ENCODE measurements at places on chromosomes 6 and 20.

DNA sequence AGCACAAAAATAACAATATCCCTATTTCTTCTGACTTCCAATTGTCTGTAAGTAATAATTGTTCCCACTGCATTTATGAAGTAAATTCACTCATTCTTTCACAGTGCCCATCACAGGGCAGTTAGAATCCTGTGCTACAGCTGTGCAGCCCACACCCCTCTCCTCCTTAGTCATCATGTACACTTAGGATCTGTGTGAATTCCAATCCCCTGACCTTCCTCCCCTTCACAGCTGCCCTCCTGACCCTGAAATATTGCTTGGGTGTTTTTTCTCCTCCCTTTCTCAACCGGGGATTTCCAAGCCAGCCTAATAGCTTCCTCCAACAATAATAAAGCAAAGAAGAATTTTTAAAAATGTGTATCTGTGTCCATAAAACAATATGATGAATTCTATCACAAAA lies 91.5 kb upstream of the BEND6 start:
- DNase-seq = no peak

DNA sequence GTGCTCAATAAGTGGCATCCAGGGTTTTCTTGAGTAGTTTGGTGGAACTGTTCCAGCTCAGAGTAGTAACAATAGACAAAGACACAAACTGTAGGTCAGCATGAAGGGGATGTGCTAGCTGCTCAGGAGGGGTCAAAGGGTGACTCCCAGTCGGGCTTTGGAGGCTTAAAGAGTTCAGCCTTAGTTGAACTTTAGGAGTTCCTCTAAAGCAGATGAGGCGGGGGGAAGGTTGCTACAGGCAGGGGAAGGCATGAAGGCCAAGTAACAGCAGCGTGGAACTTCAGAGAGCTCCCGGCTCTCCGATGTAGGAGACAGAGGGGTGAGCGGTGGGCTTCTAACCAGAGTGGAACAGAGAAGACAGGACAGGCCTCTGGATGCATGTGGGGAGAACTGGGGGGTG lies 115.5 kb upstream of the CD93 start:
- DNase-seq = no peak

- no peak for DNase-seq
Observed at GRCh38 chr6:41176189-41176588, 13.3 kb upstream of the TREM2 start.

GRCh38 chr6:26553264-26553634 lies 15.1 kb downstream of the HMGN4 start:
- no peak for DNase-seq

GRCh38 chr6:138592749-138593123 lies 93.4 kb upstream of the NHSL1 start:
- no peak for DNase-seq

- DNase-seq = no peak
Observed at GRCh38 chr6:133277228-133277899, 36.2 kb downstream of the EYA4 start.

DNA sequence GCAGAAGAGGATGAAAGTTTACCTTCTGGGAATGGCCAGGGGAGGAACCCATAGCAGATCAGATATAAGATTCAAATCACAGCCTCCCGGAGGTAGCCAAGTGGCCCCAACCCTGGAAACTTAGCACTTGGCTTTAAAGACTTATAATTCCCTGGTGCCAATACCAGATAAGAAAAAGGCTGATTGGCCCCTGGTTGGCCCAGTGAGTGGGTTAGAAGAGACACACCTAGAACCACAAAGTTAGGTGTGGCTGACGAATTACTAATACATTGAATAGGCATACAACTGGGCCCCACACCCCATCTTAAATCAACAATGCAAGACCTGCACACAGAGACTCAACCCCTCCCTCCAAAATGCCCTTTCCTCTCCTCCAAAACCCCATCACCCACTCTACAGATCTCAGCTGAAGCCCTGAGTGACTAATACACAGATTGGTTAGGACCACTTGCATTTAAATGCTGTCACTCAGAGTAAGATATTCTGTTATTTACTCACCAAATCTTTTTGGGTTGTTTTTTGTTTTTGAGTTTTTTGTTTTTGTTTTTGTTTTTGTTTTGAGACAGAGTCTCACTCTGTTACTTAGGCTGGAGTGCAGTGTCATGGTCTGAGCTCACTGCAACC lies 315.4 kb upstream of the JARID2 start:
- no peak for DNase-seq

- DNase-seq = no peak
Observed at GRCh38 chr6:71533939-71534379, 245.3 kb downstream of the OGFRL1 start.

DNA sequence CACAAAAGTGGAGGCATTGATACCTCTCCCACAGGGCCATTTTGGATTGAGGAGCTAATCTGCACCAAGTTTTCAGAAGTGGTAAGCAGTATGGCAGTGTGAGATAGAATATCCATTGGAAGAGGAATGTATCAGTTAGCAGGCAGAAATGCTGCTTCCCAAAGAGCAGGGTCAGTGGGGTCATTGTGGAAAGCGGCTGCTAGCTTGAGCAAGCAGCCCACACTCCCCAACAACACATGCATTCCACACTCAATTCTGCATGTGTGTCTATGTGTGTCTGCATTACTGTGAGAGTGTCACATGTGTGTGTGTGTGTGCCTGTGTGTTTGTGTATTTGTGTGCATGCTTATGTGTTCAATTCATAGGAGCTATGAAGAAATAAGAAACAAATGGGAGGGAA lies 190.9 kb upstream of the FOXA2 start:
- DNase-seq = no peak

DNA sequence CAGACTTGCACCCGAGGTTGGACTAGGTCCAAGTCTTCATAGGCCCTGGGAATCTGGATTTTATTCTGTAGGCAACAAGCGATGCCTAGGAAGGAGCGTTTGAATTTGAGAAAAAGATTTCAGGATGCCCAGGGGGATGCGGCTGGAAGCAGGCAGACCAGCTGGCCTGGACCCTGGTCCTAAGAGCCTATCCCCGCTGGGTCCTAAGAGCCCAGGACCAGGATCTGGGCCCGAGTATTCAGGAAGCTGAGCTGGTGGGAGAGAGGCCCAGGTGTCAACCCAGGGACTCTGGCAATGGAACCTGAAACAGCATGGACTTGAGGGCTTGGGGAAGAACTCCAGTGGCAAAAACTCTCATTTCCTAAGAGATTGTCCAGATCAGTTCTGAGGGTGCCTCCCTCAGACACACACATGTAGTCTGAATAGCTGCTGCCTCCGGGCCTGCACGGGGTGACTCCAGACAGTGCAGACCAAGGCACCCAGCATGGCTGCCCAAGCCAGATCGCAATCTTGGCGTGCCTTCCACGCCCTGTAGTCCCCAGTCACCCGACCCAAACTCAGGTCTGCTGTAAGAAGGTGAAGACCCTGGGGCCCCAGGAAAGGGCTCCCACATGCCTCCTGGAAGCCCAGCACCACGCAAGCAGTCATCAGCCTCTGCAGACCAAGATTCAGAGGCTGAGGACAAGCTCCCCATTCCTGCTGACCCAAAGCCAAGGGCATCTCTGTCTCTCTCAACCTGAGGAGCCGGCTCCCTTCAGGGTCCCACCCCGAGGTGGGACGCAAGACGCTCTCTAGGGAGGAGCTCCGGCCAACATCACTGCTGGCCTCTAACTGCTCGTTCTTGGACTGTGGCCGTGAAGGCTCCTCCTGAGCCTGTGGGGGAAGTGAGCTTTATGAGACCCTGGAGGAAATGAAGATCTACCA lies 34.4 kb downstream of the RRBP1 start:
- DNase-seq = no peak

GRCh38 chr6:29558439-29559079 lies 973 bp downstream of the UBD start:
- DNase-seq = no peak

DNA sequence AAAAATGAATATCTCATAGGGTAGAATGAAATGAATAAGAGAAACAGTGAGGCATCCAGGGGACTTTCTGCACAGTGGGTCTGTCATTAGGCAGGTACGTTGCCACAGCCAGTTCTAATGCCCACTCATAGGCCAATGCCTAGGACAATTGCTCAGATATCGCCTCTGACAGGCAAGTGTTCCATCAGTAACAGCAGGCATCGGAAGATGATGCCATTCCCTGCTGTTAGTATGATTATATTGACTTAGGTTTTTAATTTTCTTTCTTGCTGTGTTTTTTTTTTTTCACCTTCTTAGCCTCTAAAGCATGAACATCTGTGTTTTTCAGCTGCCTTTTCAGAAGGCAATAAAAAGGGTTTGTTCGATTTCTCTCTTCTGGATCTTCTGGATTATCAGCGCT lies 90.7 kb downstream of the PRL start:
- DNase-seq = no peak

All from GM12892 (cell line).